ENCODE measurements at places on chromosomes 4 and X. TPM values are rescaled to one million over a fixed set of nuclear protein-coding genes. Genes with fewer than 3 reads are reported as not detected.

Gene RASL11B
- 0.17 TPM for total RNA-seq

Gene ARAP2
- total RNA-seq, result 70.3 TPM

Gene SSX4
- total RNA-seq, result not detected

Gene SMIM10L2A
- 1.8 TPM for total RNA-seq

Gene FNIP2
- 15.7 TPM for total RNA-seq

Gene FRAS1
- total RNA-seq, result 0.23 TPM

Gene ZNF674
- total RNA-seq, result 5.4 TPM

Gene ZCCHC18
- total RNA-seq, result 13.5 TPM

Gene MAGED4
- total RNA-seq, result 1.5 TPM

Gene SH3D19
- not detected for total RNA-seq

Gene PLAC1
- total RNA-seq, result not detected

Gene TRPC5OS
- total RNA-seq, result not detected

Gene MAGEA1
- total RNA-seq, result not detected

Gene SORCS2
- not detected for total RNA-seq

Gene SPIN2A
- total RNA-seq, result 1.6 TPM

Gene RHOXF1
- not detected for total RNA-seq

Gene SH2D1A
- 51.2 TPM for total RNA-seq

DNA sequence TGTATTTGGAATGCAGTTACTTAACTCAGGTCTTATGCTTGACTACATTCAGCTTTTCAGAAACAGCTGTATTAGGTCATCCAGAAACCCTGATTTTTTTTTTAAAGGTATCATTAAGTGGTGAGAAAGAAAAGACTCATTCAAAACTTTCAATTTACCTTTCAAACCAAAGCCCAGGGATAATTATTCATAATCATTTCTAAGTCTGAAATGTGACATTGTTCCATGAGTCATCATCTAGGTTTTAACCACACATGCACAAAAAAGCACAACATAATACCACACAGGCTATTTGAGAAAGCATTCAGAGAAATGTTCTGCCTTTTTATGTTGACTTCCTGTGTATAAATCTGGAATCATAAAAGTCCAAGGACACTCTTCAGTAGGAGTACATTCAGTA, 288.2 kb downstream of the IL1RAPL2 start:
- DNase-seq, result no peak

- no peak for DNase-seq
Measured at GRCh38 chr4:75015627-75016026, 82.7 kb downstream of the PARM1 start.

- DNase-seq, result peak; percentile 88
Measured at GRCh38 chrX:49155900-49156837, 6.4 kb upstream of the MAGIX start.

DNA sequence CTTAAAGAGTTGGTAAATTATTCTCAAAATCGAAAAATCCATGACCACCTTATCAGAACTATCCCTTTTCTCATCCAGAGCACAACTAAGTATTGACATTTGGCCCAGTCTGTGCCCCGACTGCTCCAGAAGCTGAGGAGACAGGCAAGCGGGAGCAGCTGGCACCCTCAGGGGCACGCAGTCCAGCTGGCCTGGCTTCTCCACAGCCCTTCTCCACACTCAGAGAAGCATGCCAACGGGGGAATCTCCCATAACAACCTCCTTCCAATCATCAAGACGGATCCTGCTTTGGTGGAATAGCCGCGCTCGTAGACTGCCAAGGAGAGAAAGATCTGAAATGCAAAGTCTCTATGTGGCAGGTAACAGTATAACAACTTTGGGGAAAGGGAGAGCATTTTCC, 85.4 kb downstream of the AFAP1 start:
- DNase-seq, result no peak

GRCh38 chr4:36218121-36218520, 26.2 kb downstream of the ARAP2 start:
- no peak for DNase-seq

GRCh38 chrX:31092476-31092875, 20.6 kb upstream of the FTHL17 start:
- DNase-seq, result no peak

DNA sequence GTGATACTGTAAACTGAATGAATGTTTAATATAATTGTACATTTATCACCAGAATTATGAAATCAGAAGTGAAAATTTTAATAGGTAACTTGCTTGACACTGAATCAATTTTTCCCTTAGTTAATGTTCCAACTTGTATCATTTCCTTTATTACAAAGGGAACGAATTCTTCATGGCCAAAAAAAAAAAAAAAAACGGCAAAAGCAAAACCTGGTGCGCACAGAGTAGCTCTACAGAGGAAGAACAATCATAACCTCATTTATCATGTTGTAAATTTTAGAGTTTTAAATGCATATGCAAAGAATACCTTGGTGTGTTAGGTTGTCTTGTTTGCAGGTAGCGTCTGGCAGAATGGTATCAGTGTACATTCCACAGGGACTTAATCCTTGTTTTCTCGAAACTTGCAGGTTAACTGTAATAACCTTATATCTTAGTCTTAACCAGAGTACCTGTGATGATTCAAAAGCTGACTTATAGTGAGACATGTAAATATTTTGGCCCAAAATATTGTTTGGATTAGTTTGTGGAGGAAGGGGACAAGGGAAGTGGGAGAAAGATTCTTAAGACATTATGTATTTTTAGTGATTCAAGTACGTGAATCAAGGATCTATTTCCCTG, 70.0 kb downstream of the NPNT start:
- DNase-seq, result no peak

- no peak for DNase-seq
Measured at GRCh38 chrX:148422526-148422925, 77.9 kb upstream of the AFF2 start.

DNA sequence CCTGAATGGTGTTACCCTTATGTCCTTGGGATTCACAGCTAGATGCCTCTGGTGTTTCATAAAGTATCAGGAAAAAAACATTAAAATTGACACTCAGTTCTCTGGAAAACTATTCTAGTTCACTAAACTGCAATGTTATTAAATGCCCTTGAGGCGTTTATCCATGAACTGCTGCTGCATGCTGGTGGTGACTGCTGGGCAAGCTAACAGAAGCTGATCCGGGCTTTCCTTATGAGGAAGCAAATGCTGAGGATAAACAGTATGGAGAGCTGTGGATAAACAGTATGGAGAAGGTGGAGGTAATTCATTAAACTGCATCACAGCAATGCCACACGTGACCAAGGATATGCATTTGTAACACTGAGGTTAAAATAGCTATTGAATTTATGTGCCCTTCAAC, 227.0 kb downstream of the NR3C2 start:
- no peak for DNase-seq

DNA sequence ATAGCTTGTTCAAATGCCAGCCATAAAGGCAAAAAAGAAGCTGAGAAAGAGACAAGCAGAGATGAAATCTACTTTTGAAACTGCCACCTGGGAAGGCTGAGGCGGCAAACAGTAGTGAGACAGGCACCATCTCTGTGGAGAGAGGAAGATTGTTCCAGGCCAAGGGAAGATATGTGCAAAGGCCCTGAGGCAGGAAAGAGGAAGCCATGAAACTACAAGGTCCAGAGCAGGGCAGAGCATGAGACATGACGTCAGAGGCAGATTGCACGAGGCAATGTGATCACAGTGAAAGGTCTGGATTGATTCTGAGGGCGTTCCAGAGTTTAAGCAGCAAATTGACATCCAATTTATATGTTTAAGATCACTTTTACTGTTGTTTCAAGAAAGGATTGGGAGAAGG, 226.1 kb downstream of the QDPR start:
- DNase-seq, result no peak

DNA sequence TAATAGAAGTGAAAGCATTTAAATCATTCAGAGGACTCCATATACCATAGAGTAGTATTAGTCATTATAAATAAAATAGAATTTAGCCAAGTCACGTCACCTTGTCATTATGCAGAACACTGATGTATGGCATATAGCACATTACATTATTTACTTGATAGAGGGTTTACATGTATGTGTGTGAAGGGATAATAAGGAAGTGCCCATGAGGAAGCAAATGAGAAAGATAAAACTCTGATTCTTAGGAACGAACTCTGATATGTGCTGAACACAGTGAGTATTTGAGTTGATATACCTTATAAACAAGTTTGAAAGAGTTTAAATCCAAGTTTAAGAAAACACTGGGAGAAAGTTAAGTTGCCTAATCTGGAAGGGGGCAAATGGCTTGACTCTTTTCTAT, 160.5 kb upstream of the NDST3 start:
- no peak for DNase-seq

DNA sequence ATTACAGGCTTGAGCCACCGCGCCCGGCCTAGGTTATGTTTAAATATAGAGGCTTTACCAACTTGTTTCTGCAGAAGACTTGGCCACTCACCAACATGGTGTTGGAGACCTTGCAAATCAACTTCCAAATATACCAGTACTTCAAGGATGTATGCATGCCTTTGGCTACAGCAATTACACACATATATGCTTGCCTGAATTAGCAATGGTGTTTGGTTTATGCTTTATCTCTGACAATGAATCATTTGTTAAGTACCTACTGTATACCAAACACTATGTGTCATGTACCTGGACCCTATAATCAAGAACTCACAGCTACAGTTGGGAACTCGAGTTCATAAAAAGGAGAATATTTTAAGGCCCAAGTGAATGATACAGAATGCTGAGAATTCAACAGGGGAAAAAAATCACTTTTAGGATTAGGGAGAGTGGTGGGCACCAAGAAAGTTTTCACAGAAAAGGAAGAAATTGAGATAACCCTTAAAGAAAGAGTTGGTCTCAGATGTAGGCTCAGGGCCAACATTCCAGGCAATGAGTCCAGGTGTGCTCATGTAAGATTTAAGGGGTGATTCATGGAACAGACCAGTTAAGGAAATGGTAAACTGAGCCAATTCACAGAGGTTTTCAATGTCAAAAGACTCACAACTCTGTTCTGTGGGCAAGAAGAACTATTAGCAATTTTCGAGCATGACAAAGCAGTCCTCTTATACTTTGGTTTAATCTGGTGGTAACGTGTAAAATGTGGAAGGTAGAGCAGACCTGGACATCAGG, 98.9 kb downstream of the BCOR start:
- no peak for DNase-seq

DNA sequence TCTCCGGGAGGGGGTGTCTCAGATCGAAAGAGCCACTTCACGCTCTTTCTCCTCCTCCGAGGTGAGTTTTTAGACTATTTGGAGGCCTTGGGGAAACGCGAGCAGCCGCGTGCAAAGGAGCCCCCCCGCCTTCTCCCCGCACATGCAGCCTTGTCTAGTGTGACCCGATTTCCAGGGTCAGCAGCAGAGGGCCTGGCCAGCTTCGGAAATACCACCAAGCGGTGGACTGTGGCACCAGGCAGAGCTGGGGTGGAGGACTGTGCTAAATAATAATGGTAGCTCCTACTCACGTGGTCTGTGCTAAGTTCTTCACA, 79.3 kb upstream of the BCOR start:
- DNase-seq, result no peak

- DNase-seq, result no peak
Measured at GRCh38 chr4:72110886-72111285, 79.1 kb downstream of the NPFFR2 start.

- no peak for DNase-seq
Measured at GRCh38 chr4:40645586-40645985, 15.9 kb upstream of the RBM47 start.

DNA sequence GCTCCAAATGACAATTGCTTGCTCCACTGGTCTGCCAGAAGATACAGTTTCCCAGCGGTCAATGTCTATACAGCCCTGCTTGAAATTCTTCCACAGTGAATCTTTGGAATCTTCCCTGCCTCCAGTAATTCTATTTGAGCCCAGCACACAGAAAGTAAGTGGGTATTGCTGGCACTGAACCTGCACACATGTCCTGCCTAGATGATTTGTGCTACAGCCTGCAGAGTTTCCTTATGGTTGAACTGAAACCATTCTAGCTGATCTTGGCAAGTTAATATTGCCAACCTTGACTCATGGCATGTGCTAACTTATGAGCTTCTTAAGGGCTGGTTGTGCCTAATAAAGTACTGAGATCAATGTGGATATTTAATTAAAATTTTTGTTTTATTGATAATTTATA, 553.8 kb upstream of the GNPDA2 start:
- DNase-seq, result no peak

- DNase-seq, result no peak
Measured at GRCh38 chr4:4991541-4992099, 27.6 kb downstream of the CYTL1 start.

GRCh38 chr4:102517753-102518152, 16.6 kb downstream of the NFKB1 start:
- no peak for DNase-seq

- no peak for DNase-seq
Measured at GRCh38 chr4:54440394-54441136, 211.5 kb downstream of the PDGFRA start.

DNA sequence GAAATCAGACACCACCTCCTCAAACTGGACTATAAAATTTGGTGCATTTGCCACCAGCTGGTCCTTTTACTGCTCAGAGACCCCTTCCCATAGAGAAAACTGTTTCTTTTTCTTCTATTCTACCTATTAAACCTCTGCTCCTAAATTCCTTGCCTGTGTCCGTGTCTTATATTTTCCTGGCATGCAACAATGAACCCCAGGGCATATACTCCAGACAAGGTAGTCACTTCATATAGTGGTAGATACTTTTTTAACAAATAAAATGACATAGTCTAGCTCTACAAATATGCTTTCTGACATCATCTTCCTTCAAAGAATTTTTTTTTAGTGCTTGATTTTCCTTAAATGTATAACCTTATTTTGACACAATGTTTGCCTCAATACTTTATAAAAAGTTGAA, 1402.9 kb upstream of the PABPC4L start:
- no peak for DNase-seq

Data from activated naive CD8-positive, alpha-beta T cell treated with anti-CD3 and anti-CD28 coated beads, Interleukin-2, amount 10 ng/mL, durations not matched to agents 7 days and 5 days (primary cell).